ENCODE measurements at places on chromosomes 13 and 19. TPM values are rescaled to one million over a fixed set of nuclear protein-coding genes. Genes with fewer than 3 reads are reported as not detected.
A peak's percentile ranks its signal among the peaks of the same experiment; 100 is the strongest.

The MEIOSIN gene
- total RNA-seq = not detected

The SGCG gene
- not detected for total RNA-seq

The CATSPERD gene
- not detected for total RNA-seq

The IRGC gene
- total RNA-seq = not detected

The PDS5B gene
- 62.5 TPM for total RNA-seq

The DDX49 gene
- 56.1 TPM for total RNA-seq

The TEAD2 gene
- not detected for total RNA-seq

The CEACAM3 gene
- total RNA-seq = not detected

The ARRDC5 gene
- total RNA-seq = 0.55 TPM

The CUL4A gene
- total RNA-seq = 65.9 TPM

GRCh38 chr19:47444388-47444821 lies 25.1 kb upstream of the MEIS3 start:
- DNase-seq = peak; percentile 61

- no peak for DNase-seq
Observed at GRCh38 chr13:18921063-18921462, 260.6 kb downstream of the TUBA3C start.

DNA sequence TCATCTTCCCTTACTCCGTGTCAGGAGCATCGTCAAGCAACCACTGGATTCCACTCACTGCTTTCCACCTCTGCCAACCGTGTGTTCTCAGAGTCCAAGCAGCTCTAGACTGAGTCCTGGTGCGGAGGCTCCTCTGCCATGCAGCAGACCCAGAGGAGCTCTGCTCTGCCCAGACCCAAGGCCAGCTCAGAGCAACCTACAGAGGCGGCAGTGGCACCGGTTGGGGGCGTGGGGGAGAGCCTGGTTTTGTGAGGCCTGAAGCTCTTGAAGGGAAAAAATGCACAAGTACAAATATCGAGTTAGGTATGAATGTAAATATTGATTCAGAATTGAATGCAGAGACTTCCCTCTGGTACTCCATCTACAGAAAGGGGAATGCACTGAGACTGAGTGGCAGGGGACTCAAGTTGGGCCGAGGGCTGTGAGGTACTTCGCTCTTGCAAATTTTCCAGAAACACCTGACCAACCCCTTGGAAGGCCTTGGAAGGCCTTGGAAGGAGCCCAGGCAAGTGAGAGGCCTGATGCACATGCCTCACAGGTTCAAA lies 46.7 kb downstream of the GJA3 start:
- no peak for DNase-seq

GRCh38 chr13:39486758-39487157 lies 116.2 kb downstream of the LHFPL6 start:
- no peak for DNase-seq

DNA sequence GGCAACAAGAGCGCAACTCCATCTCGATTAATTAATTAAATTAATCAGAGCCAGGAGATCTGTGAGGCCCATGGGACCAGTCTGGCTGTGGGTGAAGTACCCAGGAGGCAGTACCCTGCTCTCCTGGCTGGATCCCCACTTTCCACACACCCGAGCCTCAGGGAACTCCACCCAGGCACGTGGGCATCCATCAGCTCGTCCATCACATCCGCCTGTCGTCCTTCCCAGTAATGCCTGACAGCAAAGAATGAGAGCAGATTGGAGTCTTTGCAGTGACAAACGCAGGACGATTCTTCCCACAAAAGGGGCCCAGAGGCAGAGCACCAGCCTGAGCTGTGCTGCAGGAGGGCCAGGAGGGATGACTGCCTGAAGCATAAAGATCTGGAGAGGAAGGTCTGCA lies 35.8 kb downstream of the VSTM2B start:
- no peak for DNase-seq

GRCh38 chr13:34578471-34578870 lies 363.6 kb upstream of the NBEA start:
- DNase-seq = no peak

- no peak for DNase-seq
Observed at GRCh38 chr13:110300090-110300815, 6.7 kb downstream of the COL4A1 start.

GRCh38 chr19:18450931-18451836 lies 13.3 kb upstream of the ISYNA1 start:
- DNase-seq = peak; percentile 92

- DNase-seq = no peak
Observed at GRCh38 chr19:35555301-35556005, 8.0 kb downstream of the ATP4A start.

GRCh38 chr19:29535214-29535831 lies 9.5 kb downstream of the VSTM2B start:
- no peak for DNase-seq

GRCh38 chr19:14090509-14091080 lies at the start of gene SAMD1:
TSS of gene SAMD1 (minus strand) at chr19:14090751.
- peak; percentile 92 for DNase-seq

- no peak for DNase-seq
Observed at GRCh38 chr13:43787997-43788396, 1.2 kb upstream of the ENOX1 start.

- no peak for DNase-seq
Observed at GRCh38 chr19:15633082-15633835, 7.4 kb upstream of the CYP4F3 start.

DNA sequence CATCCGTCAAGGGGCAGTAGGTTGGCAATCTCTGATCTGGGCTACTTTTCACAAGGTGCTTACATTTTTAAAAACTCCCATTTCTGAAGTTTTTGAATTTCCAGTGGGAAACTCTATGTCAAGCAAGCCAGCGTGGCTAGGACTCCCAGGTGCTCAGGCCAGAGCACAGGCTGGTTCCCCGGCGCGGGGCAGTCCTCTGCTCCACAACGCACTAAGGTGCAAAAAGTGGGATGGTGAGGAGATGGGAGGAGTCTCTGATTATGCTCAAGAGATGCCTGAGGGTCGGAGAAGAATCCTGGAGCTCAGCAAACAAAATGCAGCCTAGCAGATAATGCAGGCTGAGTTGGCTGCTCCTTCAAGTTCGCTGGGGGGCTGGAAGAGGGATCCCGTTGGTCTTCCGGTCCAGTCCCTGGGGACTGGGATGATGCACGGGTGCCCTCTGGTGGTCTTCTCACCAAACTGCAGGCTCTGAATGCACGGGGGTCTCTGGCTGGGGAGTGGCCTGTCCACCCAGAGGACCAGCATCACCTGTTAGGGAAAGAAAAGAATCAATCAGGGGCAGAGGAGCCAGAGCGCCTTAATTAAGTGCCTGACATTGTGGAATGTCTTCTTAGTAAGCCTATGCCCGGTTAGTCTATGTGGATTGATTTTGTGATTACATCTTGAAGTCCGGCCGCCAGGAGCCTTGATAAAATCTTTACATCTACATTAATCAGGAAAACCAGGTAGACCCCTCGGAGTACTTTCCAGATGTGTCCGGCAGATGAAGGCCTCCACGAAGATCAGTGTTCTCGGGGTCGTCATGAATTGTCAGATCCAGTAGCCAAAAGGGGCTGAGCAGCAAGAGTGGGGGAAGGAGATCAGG lies 244.4 kb upstream of the MAB21L1 start:
- peak; percentile 53 for DNase-seq

DNA sequence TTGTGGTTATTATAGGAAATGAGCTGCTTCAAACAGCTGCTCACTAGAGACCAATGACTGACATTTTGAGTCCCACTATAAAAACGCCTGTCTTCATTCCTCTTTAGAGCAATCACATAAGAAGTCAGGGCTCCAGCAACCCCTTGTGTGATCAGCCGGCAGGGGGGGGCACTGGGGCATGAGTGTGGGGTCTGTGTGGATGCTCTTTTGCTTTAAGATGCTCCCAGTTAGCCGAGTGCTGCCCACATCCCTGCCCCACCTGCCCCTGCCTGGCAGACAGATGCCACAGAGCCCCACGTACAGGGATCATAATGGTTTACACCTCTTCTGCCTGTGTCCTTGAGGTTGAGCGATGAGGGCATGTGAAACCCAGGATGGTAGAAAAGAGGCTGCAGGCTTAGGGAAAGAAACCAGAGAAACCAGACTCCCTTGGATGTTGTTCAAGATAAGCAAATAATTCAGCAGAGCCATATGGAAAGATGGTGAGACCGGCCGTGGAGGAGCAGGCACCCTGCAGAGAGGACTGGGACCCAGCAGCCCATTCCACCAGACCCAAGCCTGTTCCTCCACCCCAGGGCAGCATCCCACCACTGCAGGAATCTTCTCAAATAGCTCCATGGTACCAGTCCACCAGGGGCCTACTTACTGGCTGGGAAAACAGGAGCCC lies 55.4 kb downstream of the CHST8 start:
- no peak for DNase-seq

DNA sequence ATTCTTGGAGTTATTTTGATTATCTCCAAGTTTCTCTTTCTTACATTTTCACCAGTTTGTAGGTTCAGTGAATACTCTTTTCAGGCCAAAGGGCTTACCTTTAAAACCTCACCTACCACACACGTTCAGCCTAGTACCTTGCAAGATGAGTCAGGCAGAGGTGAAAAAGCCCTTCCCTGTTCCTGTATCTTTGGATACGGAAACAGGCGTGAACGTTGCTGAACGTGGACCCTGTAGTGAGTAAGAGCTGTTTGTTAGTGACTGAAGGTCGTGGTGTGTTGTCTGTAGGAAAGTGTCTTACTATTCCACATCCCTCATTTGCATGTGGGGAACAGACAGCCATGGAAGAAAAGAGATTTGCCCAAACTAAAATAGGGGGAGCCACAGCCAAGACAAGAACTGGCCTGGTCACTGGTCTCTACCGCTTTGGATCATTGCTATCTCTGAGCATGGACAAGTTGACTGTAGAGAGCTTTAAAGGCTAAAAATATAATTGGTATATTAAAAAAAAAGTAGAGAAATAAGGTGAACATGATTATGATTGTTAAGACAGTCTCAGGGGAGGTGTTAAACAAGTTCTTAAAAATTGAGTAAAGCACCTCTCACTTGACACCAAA lies 3.5 kb downstream of the CEBPG start:
- no peak for DNase-seq

DNA sequence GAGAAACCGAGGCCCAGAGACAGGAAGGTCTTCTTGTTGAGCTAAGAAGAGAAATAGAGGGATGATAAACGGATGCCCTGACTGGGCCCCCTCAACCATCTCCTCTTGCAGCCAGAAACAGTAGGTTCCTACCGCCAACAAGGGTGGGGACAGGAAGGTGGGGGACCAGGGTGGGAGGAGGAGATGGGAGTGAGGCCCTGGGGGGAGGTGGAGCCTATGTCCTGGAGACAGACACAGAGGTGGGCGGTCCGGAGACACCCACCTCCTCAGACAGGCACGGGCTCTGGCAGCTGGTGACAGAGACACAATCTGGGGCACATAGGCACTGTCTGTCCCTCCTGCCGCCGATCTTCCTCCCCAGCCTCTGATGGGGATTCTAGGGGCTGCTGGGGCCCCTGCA lies 16.9 kb downstream of the GADD45B start:
- DNase-seq = no peak

DNA sequence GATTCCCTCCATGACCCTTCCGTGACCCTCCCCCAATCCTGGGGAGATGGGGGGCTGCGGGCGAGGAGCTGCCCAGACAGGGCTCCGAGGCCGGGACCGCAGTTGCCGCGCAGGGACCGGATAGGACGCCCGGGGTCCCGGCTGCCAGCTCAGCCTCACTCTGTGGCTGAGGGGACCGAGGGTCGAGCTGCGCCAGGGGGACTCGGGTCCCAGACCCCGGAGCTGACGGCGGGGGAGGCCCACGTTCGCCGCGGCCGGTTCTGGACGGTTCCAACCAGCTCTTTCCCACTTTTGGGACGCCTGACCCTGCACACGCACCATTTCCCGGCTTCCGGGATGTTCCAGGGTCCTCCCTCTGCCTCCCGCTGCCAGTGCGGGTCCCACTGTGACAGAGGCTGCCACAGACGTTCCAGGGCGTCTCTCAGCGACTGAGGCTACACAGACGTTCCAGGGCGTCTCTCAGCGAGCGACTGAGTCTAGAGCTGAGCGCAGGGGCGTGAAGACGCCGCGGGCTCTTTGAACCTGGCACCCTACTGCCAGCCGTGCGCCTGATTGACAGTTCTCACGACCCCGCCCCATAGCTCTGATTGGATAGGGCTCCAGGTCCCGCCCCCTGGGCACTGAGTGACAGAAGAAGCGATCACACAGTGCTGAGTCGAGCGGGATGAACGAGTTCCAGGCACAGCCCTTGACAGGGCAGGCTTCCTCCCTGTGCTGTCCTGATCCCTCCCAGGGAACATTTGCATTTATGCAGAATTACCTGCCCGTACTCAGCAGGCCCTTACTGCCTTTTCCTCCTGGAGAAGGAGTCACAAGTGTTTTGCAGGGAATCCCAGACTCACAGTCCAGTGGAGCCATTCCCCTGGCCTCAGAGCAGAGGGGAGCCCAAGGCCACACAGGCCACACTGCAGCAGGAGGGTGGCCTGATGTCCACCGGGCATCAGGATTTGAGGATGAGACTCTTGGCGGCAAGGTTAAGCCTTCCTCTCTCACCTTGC lies at the start of gene ZNF563:
TSS of gene ZNF563 (minus strand) at position 472 of the 998 bp plus-strand sequence. CDS start at position 321, 151 bp downstream.
- peak; percentile 99 for DNase-seq

DNA sequence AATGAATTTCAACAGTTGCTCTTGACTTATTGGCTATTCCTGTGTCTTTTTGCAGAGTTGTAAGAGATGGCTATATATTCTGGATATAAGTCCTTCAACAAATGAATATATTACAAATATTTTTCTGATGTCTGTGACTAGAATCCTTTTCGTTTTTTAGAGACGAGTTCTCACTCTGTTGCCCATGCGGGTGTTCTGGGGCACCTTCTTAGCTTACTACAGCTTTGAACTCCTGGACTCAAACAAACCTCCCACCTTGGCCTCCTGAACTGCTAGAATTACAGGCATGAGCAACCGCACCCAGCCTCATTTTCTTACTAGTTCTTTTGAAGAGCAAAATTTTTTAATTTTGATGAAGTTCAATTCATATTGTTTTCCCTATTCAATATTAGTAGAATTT lies 287.8 kb downstream of the LIG4 start:
- no peak for DNase-seq

DNA sequence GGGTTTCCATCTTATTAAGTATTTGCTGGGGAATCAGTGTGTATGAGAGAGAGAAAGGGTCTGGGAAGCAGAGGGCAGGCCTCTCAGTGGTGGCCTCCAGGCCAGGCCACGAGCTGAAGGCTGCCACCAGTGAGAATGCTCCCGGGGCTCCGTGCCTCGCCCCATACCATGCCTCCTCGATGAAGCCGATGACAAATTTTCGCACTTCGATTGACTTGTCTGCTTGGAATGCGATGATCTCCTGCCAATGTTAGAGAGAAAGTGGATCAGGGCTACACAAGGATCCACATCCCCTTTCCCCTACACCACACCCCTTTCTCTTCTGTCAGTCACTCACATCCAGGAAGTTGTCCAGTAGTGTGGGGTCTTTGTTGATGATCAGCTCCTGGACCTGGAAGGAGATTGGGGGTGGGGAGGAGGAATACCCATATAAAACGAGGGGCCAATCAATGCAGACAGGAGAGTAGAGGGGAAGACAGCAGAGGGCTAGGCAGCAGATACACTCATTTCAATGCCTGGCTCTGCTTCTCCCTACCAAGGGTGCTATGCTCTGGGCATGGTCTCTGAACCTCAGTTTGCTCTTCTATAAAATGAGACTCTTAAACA lies 10.7 kb downstream of the SYMPK start:
- no peak for DNase-seq

All from activated CD8-positive, alpha-beta T cell treated with anti-CD3 and anti-CD28 coated beads, Interleukin-2, amount 10 ng/mL, durations not matched to agents 7 days and 5 days (primary cell).